ENCODE measurements at places on chromosomes 2 and 18.

- no peak for DNase-seq
Observed at GRCh38 chr2:153641046-153641445, 162.5 kb upstream of the RPRM start.

GRCh38 chr2:236794176-236794957 is 224.7 kb downstream of the ACKR3 start:
- DNase-seq, result no peak

DNA sequence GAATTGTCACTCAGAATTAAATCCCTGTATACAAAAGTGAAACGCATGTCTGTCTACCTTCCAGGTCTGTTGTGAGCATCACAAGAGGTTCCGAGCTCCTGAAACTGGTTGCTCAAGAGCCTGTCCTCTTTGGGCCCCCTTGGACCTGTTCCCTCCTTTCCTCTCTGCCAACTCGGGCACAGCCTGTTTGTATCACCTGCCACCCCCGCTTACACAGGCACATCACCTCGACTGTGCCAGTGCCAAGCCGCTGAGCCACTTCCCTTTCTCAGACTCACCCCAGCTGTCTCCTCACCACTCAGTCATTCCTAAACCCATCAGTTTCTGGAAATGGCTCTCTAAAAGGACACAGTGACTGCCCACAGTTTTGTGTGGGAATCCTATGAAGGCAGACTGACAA is 3.1 kb downstream of the EFR3B start:
- DNase-seq, result no peak

GRCh38 chr2:15092691-15093090 is 460.2 kb downstream of the LRATD1 start:
- DNase-seq, result no peak

GRCh38 chr2:103005393-103005792 is 243.6 kb downstream of the TMEM182 start:
- no peak for DNase-seq

- no peak for DNase-seq
Observed at GRCh38 chr2:144579556-144579955, 59.6 kb upstream of the ZEB2 start.

DNA sequence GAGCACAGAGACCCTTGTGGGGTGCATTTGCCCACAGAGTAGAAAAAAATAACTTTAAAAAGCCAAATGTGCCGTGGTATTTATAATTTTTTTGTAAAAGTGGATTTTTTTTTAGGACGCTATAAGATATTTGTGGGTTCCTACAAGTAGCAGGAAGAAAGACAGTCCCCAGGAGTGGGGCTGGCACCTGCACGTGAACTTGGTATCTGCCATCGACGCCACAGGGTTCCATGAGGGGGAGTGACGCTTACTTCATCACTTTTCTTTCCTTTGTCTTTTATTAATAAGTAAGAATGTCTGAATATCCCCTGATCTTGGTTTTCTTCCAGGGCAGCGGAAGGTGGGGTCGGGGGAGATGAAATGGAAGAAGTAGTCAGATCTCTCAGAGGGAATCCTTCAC is 207.0 kb downstream of the TWIST2 start:
- DNase-seq, result no peak

GRCh38 chr2:223096235-223096970 is 44.4 kb downstream of the KCNE4 start:
- no peak for DNase-seq

- no peak for DNase-seq
Observed at GRCh38 chr2:3251946-3252345, 125.7 kb downstream of the EIPR1 start.

DNA sequence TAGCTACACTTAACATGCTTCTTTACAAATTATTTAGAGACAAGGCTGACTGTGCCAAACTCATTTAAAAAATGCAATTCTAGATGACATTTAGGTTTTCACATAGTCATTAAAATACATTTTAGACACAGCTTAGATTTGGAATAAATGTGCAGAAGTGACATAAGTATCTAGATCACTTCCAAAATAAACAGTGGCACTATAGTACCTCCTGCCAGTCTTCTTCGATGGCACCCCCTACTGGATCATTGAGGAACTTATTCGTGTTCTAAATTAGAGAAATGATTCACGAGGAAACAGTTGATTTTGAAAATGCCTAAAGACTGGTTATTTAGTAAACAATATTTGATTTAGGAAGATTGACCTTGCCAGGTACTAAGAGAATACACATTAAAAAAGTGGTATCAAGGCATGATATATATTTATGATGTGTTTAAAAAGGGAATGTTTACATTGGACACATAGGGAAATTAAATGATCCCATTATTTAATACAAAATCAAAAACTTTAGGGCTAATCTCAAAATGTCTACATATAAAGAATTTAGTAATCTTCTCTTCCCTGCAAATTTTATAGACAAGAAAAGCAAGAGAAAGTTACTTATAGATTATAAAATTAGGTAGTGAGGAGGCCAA is 323.9 kb downstream of the XIRP2 start:
- no peak for DNase-seq

DNA sequence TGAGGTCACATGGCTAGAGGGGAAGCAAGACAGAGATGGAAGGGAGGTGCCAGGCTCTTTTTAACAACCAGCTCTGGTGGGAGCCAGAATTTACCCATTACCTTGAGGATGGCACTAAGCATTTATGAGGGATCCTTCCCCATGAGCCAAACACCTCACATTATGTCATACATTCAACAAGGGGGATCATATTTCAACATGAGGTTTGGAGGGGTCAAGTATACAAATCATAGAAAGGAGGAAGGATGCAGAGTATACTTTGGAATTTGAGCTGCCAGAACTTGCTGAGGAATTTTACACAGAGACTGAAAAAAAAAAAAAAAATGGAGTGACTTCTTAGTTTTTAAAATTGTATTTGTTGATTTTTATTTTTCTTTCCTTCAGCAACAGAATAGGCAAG is 891.4 kb downstream of the CCDC85A start:
- DNase-seq, result no peak

DNA sequence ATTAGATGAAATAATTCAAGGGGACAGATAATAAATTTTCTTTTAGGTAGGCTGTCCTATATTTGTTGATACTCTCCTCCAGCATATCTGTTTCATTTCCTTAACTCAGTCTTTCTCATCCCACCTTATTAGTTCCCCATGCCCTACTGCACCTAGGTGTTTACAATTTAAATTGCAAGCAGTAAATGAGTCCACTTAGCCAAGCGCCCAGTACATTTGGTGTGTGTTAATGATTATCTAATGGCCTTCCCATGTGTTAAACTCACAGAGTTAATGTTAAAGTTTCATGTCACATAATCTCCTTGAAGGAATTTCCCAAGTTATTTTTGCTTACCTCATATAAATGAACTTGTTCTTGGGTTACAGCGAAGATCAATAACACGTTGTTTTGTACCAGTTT is 31.2 kb downstream of the ITGB6 start:
- DNase-seq, result no peak

DNA sequence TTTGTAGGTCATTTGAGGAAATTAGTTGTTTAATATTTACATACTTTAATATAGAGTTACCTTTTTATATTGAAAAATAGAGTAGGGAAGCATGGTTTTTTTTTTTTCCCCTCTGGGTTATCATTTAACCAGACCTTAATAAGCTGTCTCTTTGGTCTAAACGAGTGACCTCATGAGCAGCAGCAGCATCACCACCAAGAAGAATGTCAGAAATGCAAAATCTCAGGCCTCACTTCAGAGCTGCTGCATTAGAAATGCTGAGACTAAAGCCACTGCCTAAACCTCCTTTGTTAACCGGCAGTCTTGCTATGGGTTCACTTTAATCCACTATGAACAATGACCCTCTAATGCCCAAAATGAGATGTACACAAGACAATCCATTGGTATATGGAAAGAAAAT is 733.7 kb upstream of the FAM98A start:
- no peak for DNase-seq

All from activated CD8-positive, alpha-beta memory T cell treated with anti-CD3 and anti-CD28 coated beads for 1 hour (primary cell).